ENCODE measurements at places on chromosomes 7 and 10. TPM values are rescaled to one million over a fixed set of nuclear protein-coding genes. Genes with fewer than 3 reads are reported as not detected.

CRHR2 gene
- total RNA-seq: 0.07 TPM

AKR1C4 gene
- total RNA-seq: not detected

LRRD1 gene
- not detected for total RNA-seq

GRCh38 chr10:115093776-115094408 is 727 bp downstream of the ATRNL1 start:
- DNase-seq: peak; percentile 70

DNA sequence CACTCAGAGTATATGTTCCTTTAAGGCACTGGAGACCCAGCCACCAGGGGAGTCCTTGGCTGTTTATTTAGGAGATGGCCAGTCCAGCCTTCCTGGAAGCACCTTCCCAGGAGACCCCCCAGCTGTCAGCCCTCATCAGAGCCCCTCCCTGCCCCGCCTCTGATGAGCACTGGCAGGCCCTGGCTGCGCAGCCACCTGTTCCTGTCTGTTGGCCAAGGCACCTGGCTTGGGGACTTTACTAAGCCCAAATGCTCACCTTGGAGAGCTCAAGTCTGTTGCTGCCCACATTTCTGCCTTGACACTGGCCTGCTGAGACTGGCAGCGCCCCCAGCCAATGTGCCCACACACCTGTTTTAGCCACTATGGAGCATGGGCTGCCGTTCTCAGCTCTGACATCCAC is 124.7 kb downstream of the ELMO1 start:
- no peak for DNase-seq

DNA sequence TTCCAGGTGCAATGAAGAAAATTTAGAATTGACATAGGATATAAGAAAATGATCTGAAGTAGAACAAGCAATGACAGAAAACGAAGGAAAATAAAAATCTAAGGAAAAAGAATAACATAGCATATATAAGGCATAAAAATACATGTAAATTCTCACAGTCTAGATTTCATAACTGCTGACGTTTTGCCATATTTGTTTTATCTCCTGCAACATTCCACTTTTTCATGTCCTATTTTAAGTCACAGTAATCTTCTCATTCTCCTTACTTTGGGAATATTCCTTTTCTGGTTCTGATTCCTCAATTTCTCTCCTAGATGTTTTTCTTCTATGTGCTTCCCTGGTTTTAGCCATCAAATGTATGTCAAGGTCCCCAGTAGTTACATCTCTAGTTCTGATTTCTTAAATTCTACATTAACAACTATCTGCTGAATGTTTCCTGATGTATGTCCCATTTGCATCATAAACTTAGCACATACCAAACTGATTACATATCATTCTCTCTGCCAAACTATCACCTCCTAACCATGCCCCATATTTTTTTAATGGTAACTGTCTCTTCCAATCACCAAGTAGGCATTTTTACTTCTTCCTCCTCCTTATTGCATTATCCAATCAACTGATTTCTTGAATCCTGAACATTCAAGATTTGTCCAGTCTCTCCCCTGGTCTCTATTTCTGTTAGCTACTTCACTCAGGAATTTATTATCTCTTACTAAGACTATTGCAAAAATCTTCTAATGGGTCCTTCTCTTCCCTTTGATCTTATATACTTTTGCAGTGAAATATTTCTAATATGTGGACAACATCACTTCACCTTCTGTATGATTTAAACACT is 171.3 kb downstream of the DNAJC1 start:
- DNase-seq: no peak

- DNase-seq: no peak
These were observed 161.5 kb downstream of the FGFR2 start for GRCh38 chr10:121436630-121437341.

- DNase-seq: no peak
These were observed 273.7 kb upstream of the CHRM2 start for GRCh38 chr7:136594739-136595144.
